ENCODE measurements at places on chromosomes 4 and X.

DNA sequence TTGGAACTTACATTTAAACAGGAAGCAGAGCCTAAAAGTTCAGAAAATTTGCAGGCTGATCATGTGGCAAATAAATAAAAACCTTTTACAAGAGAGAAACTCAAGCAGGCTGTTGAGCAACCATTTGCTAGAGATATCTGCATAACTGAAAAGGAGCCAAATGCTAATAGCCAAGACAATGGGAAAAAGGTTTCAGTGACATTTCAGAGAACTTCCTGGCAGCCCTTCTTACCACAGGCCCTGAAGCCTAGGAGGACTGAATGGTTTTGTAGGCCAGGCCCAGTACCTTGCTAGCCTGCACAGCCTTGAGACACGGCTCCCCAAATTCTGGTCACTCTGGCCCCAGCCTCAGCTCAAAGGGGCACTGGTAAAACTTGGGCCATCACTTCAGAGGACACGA, 945.1 kb downstream of the ADGRL3 start:
- DNase-seq: no peak

DNA sequence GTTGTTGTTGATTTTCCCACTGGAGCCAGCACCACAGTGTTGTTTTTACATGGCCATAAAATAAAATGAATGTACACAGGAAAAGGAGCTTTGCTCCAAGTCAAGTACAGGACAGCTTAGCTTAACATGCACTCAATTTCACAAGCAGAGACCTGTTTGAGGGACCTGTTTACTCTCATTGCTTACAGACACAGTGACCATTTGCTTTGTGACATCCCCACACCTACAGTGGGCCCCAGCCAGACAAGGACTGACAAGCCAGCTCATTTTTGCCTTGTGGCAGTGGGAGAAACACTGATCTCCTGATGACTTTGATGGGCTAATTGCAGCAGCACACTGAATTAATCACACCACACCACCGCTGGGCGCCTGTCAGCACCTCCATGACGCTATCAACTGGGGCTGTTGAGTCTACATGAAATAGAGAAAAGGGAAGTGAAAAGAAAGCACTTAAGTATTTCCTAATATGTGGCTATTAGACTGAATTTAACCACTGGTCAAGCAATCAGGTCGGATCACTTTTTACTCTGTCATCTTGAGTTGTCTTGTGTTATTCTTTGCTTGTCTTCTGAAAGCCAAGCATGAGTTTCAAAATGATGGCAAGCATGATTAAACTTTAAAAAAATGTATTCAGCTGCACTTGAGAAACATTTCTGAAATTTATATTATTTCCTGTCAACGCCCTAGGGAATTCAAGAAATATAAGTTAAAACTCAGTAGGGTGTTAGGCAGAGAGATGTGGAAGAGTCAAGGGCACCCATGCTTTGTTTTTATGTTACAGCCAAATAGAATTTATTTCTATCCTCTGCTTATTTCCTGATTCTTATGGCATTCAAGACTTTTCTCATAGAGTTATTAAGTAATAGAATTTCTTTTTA, 557.7 kb downstream of the RAB28 start:
- DNase-seq: no peak

DNA sequence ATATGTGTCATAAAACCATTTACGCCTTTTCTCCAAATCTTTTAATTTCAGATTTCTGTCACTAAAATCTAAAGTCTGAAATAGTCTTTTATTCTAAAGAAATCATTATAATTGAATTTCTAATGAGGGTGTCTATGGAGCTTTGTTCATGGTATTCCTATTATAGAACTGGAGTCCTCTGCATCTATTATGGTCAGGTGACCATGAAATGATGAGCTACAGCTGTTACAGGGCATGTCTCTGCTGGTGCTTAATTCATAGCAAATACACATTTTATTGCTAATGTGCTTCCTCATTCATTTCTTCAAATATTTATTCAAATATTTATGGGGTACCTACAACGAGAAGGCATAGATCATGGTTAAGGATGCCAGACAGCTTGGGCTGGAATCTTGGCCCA, 126.1 kb downstream of the NAA11 start:
- DNase-seq: no peak

GRCh38 chr4:174928174-174928573, 10.0 kb downstream of the ADAM29 start:
- DNase-seq: no peak

GRCh38 chr4:122170775-122171174, 18.6 kb downstream of the BLTP1 start:
- no peak for DNase-seq

DNA sequence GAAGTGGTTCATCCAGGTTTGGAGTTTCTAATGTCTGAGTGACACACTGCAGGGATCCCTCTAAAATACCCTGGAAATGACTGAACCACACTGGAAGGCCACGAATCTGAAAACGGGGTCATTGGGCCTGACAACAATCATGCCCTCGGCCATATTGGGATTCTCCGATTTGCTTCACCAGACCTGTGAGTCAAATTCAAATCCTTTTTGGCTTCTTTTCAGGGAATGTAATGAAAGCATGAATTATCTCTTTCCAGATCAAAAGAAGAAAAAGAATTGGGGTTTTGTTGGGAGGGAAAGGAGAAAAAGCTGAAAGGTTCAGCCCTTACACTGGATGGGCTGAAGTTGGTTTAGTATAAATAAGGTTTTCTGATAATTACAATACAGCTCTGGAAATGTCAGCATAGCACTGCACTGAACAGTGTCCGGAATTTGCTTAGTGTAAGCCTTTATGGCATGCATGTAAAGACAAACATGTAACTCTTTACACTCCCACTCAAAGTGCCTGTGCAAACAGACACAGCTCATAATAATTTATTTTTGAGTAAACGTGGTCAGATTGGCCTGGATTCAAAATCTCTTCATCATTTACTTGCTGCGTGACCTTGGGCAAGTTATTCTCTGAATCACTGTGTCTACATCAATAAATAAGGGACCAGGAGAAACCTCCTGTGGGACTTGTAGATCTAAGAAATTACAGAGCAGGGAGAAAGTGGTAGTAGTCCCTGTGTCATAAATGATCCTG, 21.4 kb downstream of the CT47C1 start:
- no peak for DNase-seq

DNA sequence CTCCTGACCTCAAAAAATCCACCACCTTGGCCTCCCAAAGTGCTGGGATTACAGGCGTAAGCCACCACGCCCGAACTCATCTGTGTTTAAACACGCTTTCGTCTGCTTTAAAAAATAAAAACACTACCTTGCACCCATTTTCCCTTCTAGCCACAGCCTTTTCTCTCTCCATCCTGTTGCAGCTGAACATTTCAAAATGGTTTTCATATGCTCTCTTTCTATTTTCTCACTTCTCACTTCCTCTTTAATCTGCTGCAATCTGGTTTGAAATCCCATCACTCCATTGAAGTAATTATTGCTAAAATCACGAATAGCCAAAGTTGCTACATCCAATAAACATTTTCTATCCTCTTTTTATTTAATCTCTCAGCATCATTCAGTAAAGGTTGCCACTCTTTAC, 70.0 kb downstream of the DCHS2 start:
- DNase-seq: no peak

DNA sequence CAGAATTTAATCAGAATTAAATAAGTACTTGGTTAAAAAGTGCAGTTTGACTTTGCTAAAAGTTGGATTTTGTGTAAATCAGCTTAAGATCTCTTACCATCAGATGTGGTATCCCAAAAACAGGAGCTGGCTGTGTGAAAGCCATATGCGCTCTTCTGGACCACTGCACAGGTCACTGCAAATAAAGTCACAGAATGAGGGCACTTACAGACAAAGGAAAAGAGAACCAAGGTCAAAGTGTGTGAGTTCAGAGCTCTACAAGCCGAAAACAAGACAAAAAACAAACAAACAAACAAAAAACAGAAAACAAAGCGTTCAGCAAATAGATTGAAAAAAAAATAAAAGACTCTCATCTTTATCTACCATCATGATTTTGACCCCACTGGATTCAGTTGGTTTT, 6.4 kb downstream of the DYNLT3 start:
- DNase-seq: no peak

DNA sequence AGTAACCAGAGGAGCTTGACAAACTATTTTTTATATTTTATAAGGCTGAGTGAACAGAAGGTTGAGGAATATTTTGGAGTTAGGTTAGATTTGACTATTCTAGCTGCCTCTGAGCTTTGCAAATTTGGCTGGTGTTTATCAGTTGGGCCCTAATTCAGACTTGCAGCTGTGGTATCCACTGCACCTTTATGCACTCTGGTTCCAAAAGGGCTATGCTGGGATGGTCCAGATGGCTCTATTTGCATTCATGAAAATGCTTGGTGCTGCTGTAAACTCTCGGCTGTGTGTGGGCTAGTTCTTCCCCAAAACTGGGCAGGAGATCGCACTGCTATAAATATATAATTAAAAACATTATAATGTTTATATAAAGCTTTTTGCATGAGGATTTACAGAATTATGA, 106.3 kb downstream of the REPS2 start:
- no peak for DNase-seq

DNA sequence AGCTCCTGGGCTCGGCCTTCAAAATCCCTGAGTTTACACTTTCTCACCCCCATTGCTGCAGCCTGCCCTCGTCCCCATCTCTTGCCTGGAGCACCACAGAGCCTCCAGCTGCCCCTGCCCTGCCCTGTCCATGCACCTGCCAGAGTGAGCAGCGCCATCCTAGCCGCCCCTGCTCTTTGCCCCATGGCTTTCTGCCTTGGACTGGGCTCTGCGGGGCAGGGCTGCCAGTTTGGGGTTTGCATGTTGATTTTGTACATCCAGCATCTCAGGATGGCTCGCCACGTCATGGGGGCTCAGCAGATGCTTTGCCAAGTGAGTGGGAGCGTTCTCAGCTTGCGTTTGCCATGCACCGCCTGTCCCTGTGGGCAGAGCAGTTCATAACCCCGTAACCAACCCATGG, 67.1 kb upstream of the HGFAC start:
- peak; percentile 44 for DNase-seq

DNA sequence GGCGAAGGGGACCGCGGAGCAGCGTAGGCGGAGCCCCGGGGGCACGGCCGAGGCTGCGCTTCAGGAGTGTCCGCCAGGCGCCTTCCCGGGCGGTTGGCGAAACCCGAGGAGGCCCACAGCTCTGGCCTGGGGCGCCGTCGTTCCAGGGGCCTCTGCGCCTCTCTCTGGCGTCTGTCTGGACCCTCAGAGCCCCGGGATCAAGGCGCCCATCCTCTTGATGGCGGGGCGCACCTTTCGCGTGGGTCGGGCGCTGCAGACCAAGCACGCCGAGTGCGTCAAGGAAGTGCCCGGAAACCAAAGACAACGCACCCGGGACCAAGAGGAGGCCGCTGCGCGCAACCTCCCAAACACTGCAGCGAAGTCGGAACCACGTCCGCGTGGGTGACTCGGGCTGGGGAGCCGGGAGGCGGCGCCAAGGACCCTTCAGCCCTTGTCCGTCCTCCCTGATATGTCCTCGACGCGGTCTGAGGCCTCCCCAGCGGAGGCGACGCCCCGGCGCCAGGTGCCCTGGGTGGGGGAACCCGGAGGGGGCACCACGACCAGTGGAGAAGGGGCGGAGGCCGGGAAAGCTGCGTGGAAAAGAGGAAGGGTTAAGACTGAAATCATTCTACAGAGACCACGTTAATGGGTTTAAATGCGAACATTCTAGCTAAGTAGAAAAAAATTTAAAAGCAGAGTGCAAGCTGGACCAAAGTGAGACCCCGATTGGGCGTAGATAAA, 9.9 kb downstream of the HMX1 start:
- no peak for DNase-seq

- DNase-seq: no peak
Observed at GRCh38 chrX:38941675-38942074, 140.4 kb downstream of the MID1IP1 start.

DNA sequence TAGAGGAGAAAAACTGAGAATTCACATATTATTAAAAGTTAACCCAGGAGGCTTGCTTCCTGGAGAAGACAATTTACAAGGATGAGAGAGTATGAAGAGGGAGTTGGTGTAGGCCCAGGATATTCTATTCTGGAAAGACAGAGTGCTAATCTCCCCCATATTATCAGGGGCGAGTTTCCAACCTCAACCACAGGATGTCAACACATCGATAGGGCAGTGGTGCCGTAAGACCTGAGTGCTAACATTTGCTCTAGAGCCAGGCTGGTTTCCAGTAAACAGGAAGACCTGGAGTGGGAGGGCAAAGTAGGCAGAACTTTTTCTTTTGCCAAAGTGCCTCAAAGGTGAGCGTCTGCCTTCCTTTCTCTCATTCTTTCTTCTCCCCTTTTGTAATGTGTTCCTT, 2.8 kb upstream of the AWAT1 start:
- no peak for DNase-seq

- no peak for DNase-seq
Observed at GRCh38 chrX:119466970-119467369, 1.3 kb upstream of the SLC25A5 start.

- no peak for DNase-seq
Observed at GRCh38 chr4:15434091-15434490, 6.3 kb downstream of the C1QTNF7 start.

GRCh38 chr4:175309041-175309440, 390.9 kb downstream of the ADAM29 start:
- DNase-seq: no peak

DNA sequence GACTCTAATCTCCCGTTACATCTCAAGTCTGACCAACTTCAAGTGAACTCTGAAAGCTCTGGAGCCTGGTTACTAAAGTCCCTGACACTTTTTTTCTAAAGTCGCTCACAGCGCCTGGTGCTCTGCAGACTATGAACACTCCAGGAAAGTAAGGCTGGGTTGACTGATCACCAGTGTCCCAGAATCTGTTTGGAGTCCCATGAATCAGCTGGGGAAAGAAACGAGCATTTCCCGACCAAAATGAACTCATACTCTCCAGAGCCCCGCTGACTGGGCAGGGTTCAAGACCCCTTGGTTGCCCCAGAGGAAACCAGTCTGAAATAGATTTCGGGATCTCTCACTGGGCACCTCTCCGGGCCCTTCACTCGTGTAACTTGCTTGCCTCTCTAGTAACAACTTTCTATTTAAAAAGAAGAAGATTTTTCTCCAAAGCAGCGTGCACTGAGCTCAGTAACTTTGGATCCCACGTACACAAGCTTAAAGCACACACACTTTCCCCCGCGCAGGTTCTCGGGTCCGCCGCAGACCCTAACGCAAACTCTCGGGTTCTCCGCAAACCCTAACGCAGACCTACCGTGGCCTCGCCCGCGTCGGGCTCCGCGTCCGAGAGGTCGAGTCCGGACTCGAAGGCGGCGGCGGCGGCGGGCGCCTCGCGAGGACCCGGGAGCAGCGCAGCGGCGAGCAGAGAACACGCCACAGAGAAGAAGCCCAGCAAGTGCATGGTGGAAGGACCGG, 964 bp downstream of the VEGFC start:
- peak; percentile 47 for DNase-seq

DNA sequence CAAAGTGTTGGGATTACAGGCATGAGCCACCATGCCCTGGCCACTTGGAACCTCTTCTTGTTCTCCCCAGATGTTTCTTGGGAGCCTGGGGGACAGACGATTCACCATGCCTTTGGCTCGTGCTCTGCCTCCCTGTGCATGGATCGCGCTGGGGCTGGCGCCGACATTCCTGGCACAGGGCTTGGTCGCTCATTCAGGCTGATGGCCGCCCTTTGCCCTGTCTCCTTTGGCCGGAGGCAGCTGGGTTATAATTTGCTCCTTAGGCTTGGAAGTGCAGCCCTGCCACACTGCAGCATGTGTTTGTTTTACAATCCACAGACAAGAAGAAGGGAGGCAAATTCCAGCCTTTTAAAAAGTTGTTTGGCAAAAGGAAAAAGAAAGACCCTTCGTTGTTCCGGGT, 115.3 kb downstream of the AASDH start:
- no peak for DNase-seq
